ENCODE measurements at places on chromosomes 1 and 21.

DNA sequence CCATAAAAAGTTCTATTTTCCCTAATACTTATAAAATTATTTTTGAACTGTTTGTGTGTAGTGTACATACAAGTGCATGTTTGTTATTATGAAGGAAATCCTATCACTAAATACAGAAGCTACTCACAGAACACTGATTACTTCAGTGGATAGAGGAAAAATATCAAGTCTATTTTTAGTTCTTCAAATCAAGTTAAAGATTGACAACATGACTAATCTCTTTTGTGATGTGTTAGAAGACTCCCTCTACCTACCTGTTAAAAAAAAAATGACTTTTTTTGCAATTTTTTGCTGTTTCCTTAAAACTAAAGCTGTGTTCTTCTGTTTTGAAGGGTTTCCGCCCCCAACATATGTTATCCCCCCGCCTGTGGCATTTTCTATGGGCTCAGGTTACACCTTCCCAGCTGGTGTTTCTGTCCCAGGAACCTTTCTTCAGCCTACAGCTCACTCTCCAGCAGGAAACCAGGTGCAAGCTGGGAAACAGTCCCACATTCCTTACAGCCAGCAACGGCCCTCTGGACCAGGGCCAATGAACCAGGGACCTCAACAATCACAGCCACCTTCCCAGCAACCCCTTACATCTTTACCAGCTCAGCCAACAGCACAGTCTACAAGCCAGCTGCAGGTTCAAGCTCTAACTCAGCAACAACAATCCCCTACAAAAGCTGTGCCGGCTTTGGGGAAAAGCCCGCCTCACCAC is 45.5 kb downstream of the NCF2 start:
- DNase-seq = no peak

- peak; percentile 44 for DNase-seq
Measured at GRCh38 chr1:110210604-110211495, 736 bp downstream of the KCNC4 start.

GRCh38 chr1:100347009-100347966 is 5.0 kb upstream of the CDC14A start:
- no peak for DNase-seq

DNA sequence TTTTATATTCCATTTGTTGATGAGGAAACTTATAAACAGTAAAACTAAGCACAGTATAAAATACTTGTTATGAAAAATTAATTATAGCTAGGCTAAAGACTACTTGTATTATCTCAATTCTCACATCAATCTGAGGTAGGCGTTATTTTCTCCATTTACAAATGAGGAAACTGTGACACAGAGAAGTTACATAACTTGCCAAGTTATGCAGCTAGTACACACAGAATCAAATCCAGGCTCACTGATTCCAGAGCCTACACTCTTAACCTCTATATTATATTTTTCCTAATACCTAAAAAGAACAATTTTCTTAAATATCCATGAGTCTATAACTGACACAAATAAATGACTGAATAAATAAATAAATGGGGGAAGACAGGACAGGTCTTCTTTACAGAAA is 11.2 kb upstream of the VPS45 start:
- DNase-seq = no peak

- DNase-seq = no peak
Measured at GRCh38 chr1:156897078-156897825, 3.7 kb downstream of the PEAR1 start.

GRCh38 chr1:103509250-103509649 is 16.2 kb upstream of the RNPC3 start:
- no peak for DNase-seq

DNA sequence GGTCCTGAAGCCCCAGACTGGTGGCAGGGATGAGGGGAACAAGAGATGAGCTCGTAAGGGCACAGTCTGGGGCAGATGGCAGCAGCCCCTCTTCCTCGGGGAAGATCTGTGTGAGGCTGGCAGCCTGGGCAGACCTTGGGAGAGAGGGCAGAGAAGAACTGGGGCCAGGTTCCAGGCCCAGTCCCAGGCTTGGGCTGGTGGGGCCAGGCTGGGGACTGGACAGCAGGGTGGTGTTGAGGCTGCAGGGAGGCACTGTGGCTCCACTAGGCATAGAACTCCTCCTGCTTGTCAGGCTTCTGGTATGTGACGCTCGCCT is 35.7 kb downstream of the SDC3 start:
- DNase-seq = no peak

GRCh38 chr1:10629816-10630571 is 155.2 kb downstream of the PEX14 start:
- DNase-seq = no peak

- DNase-seq = no peak
Measured at GRCh38 chr21:42112238-42112637, 41.1 kb downstream of the UMODL1 start.

- DNase-seq = no peak
Measured at GRCh38 chr1:180563026-180563827, 4.5 kb downstream of the OVAAL start.

DNA sequence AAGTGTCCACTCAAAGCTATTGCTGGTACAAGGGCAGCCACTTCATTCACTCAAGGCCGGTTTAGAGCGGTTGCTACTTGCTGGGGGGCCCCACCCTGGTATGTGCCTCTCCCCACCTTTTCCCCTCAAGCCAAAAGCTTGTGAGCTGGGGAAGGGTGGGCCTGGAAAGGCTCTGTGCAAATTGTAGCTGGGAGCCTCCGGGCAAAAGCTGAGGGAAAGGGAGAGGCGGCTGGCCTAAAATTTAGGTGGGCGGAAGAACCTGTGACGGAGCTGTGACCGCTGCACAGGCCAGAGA is 306 bp upstream of the SH3D21 start:
- no peak for DNase-seq

- no peak for DNase-seq
Measured at GRCh38 chr1:216905781-216906180, 182.6 kb upstream of the ESRRG start.

GRCh38 chr1:21174230-21174629 is 2.5 kb downstream of the EIF4G3 start:
- no peak for DNase-seq

DNA sequence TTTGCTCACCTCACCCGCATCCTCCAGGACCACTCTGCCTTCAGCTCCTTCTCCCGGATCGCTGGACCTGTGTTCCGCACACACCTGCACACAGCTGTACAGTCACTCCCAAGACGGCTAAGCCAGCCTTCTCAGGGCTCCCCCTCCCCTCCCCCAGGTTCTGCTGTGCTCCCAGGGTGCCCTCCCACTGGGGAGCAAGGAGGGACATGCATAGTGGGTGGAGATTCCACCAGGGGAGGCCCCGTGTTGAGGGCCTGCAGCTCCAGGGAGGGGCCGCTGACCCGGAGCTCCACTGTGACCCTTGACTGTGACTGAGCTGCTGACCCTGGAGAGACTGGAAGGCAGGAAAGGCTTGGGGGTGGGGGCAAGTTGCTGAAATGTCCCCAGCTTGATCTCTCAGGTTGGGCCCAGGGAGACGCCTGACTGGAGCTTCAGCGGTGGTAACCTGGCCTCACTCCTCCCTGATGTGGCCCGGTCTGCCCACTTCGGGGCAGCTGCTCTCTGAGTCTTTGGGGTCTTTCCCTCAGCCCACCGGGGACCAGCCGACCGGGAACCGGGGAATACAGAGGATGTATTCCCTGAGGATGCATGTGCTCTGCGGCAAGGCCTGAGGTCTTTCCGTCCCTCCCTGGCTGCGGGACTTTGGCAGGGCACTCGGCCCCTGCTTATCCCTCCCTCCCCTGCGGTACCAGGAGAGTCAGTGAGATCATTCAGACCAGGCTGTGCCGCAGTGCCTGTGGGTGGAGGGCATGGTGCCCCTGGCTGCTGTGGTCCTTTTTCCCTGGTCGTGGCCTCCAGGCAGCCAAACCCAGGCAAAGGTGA is 28.6 kb upstream of the PLCH2 start:
- no peak for DNase-seq

DNA sequence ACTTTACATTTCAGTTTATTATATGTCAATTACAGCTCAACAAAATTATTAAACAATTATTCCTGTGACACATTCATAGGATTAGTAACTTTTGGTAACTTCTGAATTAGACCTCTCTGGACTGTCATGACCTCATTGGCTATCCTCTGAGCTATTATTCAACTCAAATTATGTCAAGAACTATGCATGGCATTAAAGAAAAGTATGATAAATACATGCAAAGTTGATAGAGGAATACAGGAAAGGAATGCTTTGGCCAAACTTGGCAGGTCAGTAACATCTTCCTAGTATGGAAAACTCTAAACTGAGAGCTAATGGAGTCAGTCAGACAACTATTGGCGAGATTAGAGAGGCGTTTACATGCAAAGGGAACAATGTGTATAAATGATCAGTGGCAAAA is 158.4 kb downstream of the DUSP10 start:
- DNase-seq = no peak

- DNase-seq = no peak
Measured at GRCh38 chr1:39167632-39168209, 36.8 kb upstream of the MACF1 start.

GRCh38 chr1:106907795-106908194 is 148.7 kb upstream of the PRMT6 start:
- DNase-seq = no peak

All from effector CD4-positive, alpha-beta T cell (primary cell).